Urinary bladder (tissue), 4 donors: ENCODE measurements at places on chromosomes 7 and 10. TPM values are rescaled to one million over a fixed set of nuclear protein-coding genes. Genes with fewer than 3 reads are reported as not detected.

Gene HECW1
- 0.16 TPM for total RNA-seq

Gene PTPRZ1
- 13.9 TPM for total RNA-seq

- DNase-seq = no peak
These were observed 130.3 kb upstream of the CHST15 start for GRCh38 chr10:124223711-124224085.

- DNase-seq = no peak
These were observed 17.4 kb upstream of the CBLL1 start for GRCh38 chr7:107726356-107727130.

Gene PLA2G12B
- total RNA-seq = not detected

GRCh38 chr7:138951953-138952352, 29.2 kb downstream of the KIAA1549 start:
- no peak for DNase-seq

Gene CCDC146
- 25.7 TPM for total RNA-seq

GRCh38 chr7:13731643-13732042, 257.8 kb downstream of the ETV1 start:
- DNase-seq = no peak

Gene TEX47
- total RNA-seq = not detected

DNA sequence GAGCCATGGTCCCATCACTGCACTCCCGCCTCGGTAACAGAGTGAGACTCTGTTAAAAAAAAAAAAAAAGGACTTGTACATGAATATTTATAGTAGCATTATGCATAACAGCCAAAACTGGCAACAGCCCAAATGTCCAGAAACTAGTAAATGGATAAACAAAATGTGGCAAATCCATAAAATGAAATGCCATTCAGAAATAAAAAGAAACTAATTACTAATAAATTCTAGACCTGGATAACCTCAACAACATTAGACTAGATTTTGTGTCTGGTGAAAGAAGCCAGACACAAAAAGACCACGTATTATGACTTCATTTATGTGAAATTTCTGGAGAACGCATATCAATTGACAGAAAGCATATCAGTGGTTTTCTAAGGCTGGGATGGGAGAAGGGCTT, 74.5 kb downstream of the HPSE2 start:
- DNase-seq = peak; percentile 11

DNA sequence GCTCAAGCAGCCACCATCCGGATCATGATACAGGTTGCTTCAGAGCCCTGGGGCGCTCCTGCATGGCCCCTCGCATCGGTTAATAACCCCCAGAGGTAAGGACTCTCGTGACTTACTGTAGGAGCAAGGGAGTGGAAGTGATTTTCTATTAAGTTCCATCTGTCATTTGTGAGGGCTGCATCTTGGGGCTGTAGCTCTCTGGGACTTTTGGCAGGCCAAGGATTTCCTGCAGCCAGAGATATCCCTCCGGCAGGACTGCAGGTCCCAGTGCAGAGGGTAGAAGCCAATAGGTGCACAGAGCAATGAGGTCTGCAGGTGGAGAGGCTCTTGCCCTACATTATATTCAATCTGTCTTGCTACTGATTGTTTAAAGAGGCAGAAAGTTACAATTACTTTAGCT, 356.8 kb upstream of the ADARB2 start:
- DNase-seq = no peak

DNA sequence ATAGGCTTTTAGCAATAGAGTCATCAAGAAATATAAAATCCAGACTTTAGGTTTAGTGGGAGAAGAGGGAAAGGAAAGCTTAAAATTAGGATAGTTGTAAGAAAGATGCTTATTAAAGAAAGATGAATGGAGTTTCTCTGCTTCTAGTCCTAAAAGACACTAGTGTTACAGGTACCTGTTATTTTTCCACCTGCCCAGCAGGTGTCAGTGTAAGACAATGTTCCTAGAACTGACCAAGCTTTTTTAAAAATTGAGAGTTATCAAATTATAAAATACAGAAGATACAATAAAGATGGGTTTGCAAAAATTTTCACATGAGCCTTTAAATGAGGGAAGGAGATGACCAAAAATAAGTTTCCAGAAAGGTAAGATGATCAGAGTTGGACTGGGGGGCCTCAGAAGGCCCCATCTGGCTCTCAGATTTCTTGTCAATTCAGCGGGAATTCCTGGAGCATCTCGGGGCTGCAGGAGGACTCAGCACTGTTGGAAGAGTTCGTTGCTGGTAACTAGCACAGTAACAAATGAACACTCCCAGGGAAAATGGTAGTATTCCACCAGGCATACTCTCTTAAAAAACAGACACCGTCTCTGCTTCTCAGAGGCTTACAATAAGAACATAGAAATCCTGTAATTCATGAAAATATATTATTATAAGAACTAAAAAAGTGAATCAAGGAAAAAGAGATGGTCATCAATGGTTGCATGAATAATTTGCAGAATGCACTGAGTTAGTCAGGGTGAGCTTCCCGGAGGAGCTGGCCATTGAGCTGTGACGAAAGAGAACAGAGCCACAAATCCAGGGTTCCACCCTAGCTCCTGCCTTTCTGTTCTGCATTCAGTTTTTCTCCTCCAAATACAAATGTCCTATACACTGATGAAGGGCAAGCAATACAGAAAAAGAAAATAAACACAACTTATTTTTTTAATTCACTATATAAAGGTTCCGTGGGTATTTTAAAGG, 71.8 kb upstream of the PIK3CG start:
- no peak for DNase-seq

GRCh38 chr10:36531621-36532020, 593.8 kb upstream of the ANKRD30A start:
- no peak for DNase-seq

GRCh38 chr10:118308664-118309063, 33.5 kb downstream of the FAM204A start:
- DNase-seq = no peak

Gene FRMD4A
- total RNA-seq = 32.9 TPM

GRCh38 chr7:20189852-20190251, 27.3 kb downstream of the MACC1 start:
- no peak for DNase-seq

DNA sequence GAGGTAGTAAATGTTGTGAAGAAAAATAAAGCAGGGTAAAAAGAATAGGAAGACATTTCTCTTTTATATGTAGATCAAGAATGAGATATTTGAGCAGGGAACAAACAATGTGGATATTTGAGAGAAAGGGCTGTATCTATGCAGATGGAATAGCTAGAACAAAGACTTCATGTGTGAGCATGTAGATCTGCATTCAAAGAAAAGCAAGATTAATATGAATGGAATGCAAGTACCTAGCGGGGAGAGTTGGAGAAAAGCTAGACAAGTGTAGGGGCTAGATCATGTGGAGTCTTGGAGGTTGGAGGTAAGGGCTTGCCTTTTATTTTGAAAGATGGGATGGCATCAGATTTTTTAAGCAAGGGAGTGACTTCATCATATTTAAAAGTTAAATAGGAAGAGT, 27.1 kb downstream of the SHOC2 start:
- DNase-seq = no peak

DNA sequence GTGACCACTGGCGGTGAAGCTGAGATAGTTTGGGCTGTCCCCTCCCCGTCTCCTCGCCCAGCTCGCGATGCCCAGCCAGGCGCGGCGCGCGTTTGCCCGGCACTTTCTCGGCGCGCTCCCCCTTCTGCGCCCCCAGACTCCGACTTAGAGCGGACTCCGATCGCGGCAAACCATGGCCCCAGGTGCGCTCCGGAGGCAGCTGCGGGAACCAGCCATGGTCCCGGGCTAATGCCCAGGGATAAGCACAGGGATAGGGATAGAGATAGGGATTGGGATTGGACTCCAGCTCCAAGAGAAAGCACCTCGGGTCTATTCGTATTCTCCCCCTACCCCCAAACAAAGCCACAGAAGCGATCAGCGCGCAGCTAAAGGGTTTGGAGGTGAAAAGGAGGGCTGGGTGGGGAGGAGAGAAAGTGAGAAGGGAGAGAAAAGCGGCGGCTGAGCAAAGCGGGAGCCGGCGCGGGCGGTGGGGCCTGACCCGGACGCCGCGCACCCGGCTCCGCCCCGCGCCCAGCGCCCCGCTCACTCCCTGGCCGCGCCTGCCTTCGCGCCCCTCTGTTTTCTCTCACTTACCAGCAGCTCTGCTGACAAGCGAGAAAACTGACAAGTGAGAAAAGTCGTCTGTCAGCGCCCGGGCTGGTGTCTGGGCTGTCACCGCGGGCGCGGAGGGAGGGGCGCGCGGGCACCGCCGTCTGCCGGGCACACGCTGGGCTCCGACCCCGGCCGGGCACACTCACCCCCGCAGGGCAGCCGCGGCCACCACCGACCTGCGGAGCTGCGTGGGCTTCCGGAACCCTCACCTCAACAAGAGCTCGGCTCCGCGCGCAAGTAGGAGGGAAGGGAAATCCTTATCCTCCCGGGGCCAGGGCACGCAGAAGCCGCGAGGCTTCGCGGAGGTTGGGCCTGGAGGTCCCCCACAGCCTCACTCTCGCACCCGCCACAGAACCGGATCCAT, at the start of gene PDE1C:
TSS of gene PDE1C (minus strand) at position 2 of the 955 bp plus-strand sequence.
- DNase-seq = no peak

DNA sequence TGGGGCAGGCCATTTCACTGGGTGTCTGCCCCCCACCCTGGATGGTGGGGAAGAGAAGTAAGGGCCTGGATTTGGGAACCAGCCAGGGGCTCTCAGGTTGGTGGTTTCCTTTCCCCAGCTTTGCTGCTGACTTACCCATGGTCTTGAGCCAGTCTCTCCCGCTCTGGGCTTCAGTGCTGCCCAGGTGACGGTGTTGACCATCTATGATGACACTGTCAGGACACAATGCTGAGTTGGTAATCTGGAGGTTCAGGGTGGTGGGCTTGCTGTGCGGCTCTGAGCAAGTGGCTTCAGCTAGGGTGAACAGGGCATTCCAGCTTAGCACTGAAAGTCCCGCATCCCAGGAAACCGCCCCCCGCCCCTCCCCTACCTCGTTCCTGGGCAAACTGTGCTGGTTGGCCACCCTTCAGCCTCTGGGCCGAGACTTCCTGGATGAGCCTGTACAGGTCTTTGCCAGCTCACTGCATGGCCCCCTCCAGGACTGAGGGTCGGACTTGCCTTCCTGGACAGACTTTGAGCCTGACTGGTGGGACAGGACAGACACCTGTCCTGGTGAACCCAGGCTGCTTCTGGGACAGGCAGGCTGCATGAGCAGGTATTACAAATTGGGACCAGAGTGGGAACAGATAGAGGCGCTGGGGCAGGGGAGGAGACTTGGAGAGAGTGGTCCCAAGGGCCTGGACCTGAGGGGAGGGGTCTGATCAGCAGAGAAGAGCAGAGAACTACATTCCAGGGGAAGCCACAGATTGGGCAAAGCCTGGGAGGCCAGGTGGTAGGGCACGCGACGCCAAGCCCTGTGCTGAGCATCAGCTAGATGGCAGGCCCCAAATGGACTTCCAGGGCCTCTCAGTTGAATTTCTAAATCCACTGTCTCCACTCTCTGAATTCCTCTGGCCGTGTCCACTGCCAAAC, 19.9 kb upstream of the ZMIZ1 start:
- no peak for DNase-seq
